NCI-H1436 treated with DMSO at 0.1 percent for 48 hours (cell line): ENCODE measurements at places on chromosomes 5 and 9.
A peak's percentile ranks its signal among the peaks of the same experiment; 100 is the strongest.

GRCh38 chr9:8616414-8616813 lies 816.8 kb upstream of the DMAC1 start:
- DNase-seq = no peak

DNA sequence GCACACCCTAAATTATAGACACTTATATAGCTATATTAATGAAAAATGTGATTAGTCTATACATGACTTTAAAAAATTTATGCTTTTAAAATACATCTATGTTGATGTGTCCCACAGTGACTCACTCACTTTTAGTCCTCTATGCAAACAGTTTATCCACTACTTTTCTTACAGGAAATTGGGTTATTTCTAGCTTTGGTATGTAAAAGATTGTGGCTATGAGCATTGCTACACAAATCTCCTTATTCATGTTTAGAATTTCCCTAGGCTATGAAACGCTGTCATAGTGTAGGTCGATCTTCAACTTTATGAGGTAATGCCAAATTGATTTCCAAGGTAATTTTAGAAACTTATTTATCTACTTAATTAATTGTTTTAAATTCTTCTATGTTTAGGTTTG lies 687.4 kb downstream of the PRR16 start:
- DNase-seq = no peak

DNA sequence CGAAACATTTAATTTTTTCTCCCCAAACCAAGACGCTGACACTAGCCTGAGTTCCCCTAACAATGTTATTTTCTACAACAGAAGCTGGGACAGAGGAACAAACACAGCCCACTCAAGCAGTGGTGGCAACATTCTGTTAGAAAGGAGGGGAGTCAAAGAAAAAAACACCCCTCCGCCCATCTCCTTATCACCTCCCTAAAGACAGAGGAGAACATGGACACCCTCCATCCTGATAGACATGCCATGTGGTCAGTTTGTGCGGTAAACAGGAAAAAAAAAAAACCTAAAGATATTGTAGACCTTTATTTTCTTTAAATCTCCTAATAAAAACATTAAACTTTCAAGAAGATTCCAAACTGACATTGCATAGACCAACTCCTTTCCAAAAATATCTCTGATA lies 2.9 kb upstream of the DPM2 start:
- no peak for DNase-seq

GRCh38 chr9:128304136-128304970 lies 17.9 kb downstream of the TRUB2 start:
- no peak for DNase-seq

- no peak for DNase-seq
Measured at GRCh38 chr5:97568382-97568781, 385.3 kb upstream of the RIOK2 start.

DNA sequence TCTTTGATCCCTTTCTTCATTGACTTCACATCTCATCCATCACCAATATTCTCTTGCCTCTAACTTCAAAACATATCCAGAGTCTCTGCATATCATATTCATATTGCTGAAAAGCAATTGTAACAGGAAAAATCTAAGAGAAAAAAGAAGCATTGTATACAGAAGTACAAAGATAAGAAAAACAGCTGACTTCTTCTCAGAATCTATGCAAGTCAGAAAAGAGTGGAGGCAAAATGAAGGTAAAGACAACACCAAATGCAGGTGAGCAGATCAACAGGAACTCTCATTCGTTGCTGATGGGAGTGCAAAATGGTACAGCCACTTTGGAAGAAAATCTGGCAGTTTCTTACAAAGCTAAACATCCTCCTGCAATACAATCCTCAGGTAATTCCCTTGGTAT lies 155.6 kb downstream of the PHF2 start:
- peak; percentile 4 for DNase-seq

- DNase-seq = no peak
Measured at GRCh38 chr9:135971892-135972291, 10.7 kb upstream of the UBAC1 start.

- DNase-seq = no peak
Measured at GRCh38 chr5:132751444-132751843, 4.2 kb downstream of the CCNI2 start.

DNA sequence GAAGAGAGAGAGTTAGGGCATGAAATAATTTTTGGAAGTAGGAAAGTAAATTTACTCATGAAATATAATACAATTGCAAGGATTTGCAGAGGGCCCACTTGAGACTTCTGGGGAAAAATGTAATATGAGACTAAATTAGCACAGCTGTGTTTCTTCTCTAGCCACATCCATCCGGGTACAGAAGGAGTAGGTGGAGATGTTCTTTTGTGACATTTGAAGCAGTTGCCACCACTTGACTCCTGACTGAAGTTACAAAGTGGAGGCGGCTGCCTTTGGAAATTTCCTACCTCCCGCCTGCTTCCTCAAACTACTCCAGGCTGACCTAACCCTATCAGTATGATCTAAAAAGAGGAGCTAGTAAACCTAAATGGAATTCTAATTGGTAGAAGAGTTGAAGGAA lies 58.1 kb upstream of the SHISAL2B start:
- no peak for DNase-seq

- no peak for DNase-seq
Measured at GRCh38 chr5:9283021-9283420, 262.9 kb downstream of the SEMA5A start.

- DNase-seq = no peak
Measured at GRCh38 chr9:91654527-91654926, 230.9 kb upstream of the NFIL3 start.

DNA sequence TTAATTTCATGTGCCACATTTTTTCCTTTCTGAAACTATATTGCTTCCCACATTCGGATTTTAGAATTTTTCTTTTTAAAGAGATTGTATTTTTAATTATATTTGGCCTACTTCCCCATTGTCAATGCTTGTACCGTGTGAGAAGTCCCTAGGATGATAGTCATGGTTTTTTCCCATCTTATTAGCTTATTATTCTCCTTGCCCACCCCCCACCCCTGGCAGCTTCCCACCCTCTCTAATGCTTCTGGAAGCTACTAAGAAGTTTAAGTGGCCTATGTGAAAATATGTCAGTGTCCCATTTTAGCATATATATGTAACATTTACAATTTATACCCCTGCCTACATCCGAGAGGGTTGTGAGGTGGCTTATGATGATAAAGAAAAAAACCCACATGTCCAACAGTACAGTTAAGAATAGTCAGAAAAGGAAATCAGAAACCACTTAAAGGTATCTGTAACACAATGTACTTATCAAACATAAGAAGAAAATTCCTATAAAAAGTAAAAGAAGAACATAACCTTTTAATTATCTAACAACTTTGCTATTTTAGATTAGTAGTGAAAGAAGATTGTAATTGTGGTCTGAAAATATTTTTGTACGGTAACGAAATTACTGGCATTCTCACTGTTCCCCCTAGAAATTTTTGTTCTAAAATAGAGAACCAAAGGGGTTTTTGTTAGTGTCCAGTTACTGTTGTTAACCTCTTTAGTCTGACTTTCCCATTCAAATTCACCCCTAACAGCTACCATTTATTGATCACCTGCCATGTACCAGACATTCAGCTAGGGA lies 62.1 kb downstream of the SLC44A1 start:
- no peak for DNase-seq

DNA sequence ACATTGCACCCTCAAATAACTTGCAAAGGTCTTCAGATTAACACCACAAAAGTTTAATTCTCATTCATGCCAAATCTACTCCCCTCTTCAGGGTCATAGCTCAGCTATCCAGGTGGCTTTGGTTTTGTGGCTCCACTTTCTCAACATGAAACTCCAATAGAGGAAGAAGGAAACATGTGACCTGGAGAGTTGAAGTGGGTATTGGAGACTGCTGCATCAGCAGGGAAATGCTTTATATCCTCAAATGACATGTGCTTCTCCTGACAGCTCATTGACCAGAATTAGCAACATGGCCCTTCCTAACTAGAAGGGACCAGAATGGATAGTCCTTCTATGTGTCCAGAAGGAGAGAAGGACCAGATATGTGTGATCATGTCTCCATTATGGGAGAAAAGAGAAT lies 73.6 kb downstream of the TLR4 start:
- no peak for DNase-seq

DNA sequence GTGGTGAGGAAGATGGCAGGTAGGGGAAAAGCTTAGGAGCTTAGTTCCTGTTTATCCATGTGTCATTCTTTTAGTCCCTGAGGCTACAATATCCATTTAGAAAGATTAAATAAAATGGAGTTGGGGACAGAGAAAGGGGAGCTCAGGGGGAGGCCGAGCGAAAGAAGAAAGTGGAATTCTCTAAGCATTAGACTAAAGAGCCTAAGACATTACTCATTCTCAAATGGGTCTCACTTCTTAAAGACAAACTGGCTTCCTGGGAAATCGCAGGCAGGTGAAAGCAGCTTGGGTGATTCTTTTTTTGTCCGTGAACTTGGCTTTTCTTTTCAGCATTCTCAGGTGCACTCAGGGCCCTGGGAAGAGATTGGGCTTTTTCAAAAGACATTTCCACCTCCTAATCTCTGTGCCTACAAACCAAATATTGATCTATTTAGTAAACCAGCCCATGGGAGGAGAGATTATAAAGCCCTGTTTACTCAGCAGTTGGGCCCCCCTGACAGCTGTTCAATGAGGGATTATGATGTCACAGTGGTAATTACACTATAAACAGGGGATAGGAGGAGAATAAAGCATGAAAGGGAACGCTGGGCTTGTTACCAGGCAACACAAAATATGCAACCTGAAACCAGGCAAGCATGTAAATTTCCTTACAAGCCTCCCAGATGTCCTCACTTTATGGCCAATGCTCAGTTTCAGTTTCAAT lies 584.0 kb downstream of the ACTL7B start:
- peak; percentile 95 for DNase-seq

GRCh38 chr9:131773911-131774379 lies 34.1 kb upstream of the RAPGEF1 start:
- no peak for DNase-seq

DNA sequence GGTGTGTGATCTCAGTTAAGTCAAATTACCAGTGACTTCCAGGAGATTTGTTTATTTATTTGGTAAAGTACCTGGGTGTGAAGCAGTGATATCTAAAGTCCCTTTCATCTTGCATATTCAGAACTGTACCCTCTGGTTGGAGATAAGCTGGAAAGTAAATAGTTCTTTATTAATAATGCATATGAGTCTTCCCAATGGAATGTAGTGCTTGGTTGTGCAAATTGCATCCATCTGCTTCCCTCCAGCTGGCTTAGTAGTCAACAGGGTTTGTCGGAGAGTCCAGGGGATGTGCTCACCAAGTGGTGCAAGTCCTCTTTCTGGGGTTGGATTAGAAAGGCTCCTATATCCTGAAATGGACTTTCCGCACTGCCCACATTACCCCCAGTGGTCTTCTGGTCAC lies 42.0 kb downstream of the TRPM3 start:
- no peak for DNase-seq

DNA sequence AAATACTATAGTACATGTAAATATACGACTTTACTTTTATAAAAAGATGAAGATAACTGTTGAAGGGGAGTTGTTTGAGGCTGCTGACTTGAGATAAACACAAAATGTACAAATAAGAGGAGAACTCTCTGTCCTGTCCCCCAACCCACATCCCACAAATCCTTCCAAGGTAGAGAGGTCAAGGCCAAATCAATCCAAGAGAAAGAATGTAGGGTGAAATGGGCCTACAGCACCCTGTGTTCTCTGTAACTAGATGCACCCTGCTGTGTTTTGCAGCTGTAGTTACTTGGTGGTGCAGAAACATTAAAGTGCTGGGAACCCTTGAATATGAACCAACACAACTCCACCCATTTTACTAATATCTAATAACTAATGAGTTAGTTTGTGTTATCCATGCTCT lies 2.0 kb upstream of the LHFPL2 start:
- no peak for DNase-seq

GRCh38 chr5:140275837-140276236 lies 27.1 kb downstream of the PFDN1 start:
- DNase-seq = no peak

GRCh38 chr5:4879693-4880303 lies 260.3 kb upstream of the ADAMTS16 start:
- no peak for DNase-seq

DNA sequence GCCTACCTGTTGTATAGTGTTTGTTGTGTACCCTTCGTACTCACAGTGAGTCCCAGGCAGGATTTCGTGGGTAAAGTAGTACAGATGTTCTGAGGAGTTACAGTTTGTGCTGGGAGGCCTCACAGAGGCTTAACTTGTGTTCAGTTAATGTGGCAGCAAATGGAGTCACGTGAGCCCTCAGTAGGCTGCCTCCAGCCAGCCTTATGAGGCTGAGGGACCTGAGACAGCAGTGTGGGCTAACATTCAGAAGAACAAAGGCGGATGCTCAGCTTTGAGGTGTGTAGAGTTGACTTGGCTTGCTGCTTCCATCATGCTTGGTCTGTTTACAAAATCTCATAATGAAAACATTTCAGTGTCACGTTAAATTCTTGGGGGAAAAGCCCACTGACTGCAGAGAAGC lies 118.1 kb downstream of the TRIO start:
- DNase-seq = no peak

- DNase-seq = no peak
Measured at GRCh38 chr9:127406799-127407491, 10.0 kb downstream of the SLC2A8 start.

GRCh38 chr9:107260437-107261081 lies 22.5 kb upstream of the RAD23B start:
- DNase-seq = no peak
